NCI-H1930 (cell line): ENCODE measurements at places on chromosomes 6 and 20.

DNA sequence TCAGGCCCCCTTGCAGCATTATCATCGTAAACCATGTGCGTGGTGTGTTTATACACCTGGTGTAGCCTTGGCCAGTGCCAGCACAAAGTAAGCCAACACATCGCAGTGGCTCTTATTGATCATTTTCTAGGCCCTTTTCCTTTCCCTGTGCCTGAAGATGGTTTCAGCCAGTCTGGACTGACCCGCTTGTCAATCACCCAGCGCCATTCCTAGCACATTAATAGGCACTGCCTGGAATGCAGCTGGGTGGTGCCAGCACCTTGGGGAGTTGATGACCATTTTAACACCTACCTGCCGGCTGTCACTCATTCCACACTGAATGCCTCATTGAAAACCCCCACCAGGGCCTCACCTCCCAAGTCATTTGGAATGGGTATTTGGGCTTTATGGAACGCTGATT is 4.9 kb upstream of the UQCC2 start:
- no peak for DNase-seq

GRCh38 chr20:50009521-50010454 is 27.0 kb downstream of the SNAI1 start:
- no peak for DNase-seq

DNA sequence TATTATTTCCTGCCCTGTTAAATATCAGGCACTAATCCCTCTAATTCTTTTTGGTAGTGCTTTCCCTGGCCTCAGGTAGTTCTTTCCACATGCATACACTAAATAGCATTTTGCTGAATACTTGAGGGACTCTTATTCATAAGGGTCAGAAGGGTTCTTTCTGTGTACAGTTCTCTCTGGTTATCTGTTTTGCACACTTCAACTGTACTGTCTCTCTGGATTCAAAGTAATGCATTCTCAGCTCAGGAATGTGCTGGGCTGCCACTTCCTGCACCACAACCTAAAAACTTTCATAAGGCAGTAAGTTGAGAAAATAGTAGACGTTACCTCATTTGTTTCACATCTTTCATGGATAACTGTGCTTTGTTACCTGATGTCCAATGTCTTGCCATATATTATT is 32.1 kb downstream of the C6orf141 start:
- DNase-seq = no peak

- DNase-seq = no peak
Measured at GRCh38 chr6:96223695-96224094, 207.9 kb downstream of the FUT9 start.

- no peak for DNase-seq
Measured at GRCh38 chr6:53199156-53199555, 50.5 kb upstream of the GCM1 start.

- no peak for DNase-seq
Measured at GRCh38 chr20:15909995-15910394, 663.3 kb downstream of the KIF16B start.

DNA sequence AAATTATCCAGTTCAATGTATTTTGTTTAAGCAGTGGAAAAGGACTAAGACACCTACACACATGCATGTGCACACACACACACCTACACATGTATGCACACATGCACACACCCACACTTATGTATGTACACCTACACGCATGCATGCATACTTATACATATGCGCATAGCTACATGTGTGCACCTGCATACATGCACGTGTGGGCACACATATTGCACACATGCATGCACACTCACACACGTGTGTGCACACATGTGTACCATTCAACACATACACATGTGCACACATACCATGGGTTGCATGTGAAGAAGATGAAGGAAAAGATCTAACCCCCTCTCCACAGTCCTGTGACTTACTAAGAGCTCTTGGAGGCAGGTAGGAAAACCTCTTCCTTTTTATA is 122.0 kb upstream of the MAFB start:
- no peak for DNase-seq

DNA sequence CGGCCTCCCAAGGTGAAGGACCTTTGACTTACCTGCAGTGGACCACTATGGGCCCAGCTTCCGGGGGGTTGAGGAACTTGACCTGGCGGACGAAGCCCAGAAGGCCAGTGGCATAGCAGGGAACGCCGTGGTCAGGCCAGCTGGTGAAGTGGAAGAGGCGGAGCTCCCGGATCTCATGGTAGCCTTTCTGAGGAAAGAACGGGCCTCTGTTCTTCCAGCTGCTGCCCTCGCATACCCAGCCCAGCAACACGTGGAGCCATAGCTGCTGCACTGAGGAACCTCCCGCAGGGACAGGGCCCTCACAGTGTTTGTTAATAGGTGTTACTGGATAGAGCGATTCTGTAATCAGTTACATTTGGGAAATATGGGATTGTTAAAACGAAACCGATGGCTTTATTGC is 492.1 kb upstream of the CHD6 start:
- DNase-seq = no peak

DNA sequence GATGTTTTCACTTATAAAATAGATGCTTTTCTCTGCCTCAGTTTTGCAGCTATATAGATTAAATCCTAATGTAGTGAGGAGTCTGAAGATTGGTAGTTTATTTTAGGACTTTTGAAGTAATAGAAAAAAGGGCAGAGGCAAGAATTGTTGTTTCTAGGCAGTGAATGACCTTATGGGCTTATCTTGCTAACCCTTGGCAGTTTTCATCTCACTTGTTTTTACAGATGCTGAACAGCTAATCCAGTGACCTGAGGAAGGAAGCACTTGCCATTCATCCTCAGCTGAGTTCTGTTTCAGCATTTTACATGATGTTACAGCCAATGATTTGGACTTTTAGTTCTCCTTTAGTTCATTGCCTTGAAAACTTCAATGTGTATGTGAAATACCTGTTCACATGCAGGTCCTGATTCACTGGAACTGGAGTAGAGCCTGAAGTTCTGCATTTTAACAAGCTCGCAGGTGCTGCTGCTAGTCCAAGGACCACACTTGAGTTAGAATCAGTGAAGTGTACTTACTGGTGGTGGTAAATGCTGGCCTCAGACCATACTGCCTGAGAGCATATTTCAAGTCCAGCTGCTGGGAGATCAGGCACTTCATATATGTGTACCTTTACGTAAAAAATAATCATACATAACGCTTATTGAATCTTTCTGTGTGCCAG is 86.9 kb downstream of the TULP4 start:
- no peak for DNase-seq

DNA sequence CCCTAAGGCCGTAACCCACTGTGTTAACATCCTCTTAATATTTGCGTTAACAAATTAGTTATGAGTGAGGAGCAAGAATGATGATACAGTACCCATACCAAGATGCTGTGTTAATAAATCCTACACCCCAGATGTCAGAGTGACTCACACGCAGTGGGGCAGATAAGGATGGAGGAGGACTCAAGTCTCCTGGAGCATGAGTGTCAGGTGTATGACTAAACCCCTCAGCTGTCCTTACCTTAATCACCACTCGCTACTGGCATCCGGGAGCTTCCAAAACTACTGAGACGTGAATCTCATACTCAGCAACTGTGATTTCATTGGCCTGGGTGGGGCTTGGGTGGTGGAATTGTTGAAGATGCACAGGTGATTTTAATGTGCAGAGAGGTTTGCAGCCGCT is 131.3 kb upstream of the MTHFD1L start:
- no peak for DNase-seq

GRCh38 chr20:25317351-25318075 is 69.6 kb downstream of the PYGB start:
- DNase-seq = no peak

- no peak for DNase-seq
Measured at GRCh38 chr20:44414808-44415207, 59.3 kb downstream of the HNF4A start.

DNA sequence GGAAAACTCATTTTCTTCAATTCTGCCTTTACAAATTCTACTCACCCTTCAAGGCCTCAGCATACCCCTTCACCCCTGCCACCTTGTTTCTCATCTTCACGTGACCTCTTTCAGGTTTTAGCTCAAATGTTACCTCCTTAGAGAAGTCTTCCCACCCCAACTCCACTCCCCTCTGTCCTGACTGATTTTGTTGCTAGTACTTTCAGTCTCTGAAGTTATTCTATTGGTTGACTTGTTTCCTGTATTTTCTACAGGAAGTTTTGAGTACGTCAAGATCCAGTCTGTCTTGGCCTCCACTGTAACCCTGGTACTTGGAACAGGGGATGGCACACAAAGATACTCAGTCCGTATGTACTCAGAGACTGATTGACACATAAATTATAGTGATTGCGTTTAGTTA is 296.1 kb downstream of the DHX35 start:
- no peak for DNase-seq

GRCh38 chr6:36967757-36968156 is 13.2 kb downstream of the PI16 start:
- no peak for DNase-seq

GRCh38 chr20:35974256-35974655 is 5.9 kb downstream of the CNBD2 start:
- DNase-seq = no peak

DNA sequence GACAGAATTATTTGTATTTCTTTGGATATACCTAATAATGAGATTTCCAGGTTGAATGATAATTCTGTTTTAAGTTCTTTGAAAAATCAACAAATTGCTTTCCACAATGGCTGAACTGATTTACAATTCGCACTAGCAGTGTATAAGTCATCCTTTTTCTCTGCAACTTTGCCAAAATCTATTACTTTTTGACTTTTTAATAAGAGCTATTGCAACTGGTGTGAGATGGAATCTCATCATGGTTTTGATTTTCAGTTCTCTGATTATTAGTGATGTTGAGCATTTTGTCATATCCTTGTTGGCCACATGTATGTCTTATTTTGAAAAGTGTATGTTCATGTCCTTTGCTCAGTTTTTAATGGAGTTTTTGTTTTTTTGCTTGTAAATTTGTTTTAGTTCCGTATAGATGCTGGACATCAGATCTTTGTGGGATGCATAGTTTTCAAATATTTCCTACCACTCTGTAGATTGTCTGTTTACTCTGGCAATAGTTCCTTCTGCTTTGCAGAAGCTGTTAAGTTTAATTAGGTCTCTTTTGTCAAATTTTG is 409.8 kb upstream of the CITED2 start:
- no peak for DNase-seq

DNA sequence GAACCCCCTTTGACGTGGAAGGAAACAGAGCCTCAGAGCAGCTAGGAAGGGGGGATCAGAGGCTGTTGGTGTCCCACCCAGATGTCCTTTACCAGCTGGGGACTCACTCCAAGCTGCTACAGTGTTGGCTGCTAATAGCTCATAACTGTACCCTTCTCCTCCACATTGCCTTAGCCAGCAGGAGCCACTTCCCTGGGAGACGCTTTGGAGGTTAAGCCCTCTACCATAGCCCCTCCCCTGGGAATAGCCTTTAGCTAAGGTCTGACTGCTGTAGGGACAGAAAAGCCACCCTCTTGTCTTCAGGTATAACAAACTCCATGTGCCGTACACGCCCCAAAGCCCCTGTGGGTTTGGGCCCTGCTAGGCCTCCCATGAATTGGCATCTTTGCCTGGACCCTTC is 238.6 kb downstream of the LRFN2 start:
- no peak for DNase-seq

- DNase-seq = peak; percentile 18
Measured at GRCh38 chr6:56840467-56841380, 114.2 kb upstream of the BEND6 start.

GRCh38 chr6:37048851-37049757 is 43.6 kb downstream of the FGD2 start:
- DNase-seq = no peak

DNA sequence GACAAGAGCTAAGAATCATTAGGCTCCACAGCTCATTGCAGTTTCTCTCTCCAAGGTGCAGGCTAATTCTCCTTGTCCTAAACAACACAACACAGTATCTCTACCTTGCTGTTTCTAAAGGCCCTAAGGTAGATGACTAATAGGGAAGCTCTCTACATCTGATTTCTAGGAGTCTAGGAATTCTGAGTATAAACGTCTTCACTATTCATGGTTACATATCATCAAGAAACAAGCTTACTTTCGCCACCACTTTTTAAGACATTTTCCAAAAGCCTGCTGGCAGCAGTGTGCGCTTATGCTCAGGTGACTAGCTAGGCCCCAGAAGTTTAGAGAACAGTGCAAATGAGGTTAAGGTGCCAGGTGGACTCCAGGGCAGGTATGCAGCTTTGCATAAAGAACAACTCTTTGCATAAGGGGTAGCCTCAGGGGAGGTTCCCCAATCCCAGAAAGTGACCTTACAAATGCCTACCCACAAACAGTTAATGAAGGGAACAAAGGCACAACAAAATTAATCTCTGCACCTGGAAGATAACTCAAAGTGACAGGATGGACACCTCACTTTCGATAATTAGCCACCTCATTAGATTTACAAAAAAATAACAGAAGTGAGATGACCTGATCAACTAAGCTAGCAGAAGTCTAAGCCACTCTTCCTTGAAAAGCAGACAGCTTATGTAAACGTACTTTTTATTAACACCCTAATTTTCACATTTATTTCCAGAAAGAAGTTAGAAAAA is 20.1 kb downstream of the B4GALT5 start:
- DNase-seq = no peak

GRCh38 chr6:141443668-141444289 is 688.9 kb upstream of the GJE1 start:
- no peak for DNase-seq

GRCh38 chr20:48728042-48728825 is 99.6 kb downstream of the PREX1 start:
- DNase-seq = no peak

- no peak for DNase-seq
Measured at GRCh38 chr6:55319961-55320695, 7.1 kb upstream of the GFRAL start.

DNA sequence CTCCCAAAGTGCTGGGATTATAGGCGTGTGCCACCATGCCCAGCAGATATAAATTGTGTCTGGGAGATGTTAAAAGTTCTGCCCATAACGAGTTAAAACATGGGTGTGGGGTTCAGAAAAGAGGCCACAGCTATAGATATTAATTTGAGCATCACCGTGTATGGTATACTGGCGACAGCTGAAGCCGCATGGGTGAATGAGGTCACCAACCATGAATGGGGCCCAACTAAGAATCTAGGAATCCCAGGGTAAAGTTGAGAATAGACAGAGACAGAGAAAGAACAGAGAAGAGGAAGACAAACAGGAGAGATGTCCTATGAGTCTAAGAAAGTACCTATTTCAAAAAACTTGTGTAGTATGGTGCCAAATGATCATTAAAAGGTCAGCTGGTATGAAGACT is 50.9 kb downstream of the ILRUN start:
- DNase-seq = no peak

GRCh38 chr6:21312118-21312517 is 281.4 kb upstream of the SOX4 start:
- no peak for DNase-seq

GRCh38 chr6:437037-437392 is 45.5 kb downstream of the IRF4 start:
- no peak for DNase-seq

- no peak for DNase-seq
Measured at GRCh38 chr20:13297147-13297899, 76.2 kb downstream of the ISM1 start.

- no peak for DNase-seq
Measured at GRCh38 chr6:109760208-109760607, 69.1 kb downstream of the FIG4 start.

DNA sequence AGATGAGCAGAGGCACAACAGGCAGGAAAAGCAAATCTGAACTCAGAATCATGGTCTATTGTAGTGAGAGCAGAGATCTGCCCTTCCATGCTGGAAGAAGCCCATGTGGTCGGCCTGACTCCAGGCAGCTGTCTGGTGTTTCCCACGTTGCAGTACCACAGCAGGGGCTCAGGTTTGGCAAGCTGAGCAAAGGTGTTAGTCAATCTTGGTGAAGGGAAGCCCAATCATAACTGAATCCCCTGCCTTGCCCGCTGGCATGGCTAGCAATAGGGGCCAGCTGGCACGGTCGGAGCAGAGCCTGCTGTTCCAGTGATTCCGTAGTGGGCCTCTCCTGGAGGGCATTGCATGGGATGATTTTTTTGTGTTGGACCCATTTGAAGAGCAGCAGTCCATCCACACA is 17.8 kb upstream of the CCR6 start:
- no peak for DNase-seq
